ENCODE measurements at places on chromosomes 13 and 19. TPM values are rescaled to one million over a fixed set of nuclear protein-coding genes. Genes with fewer than 3 reads are reported as not detected.

NAT14 gene
- 145 TPM for polyA plus RNA-seq

ZNF418 gene
- polyA plus RNA-seq: 27.6 TPM

IGFL3 gene
- polyA plus RNA-seq: not detected

NLRP9 gene
- polyA plus RNA-seq: not detected

IL11 gene
- 1.7 TPM for polyA plus RNA-seq

PDX1 gene
- not detected for polyA plus RNA-seq

CEACAM21 gene
- 0.90 TPM for polyA plus RNA-seq

CEACAM20 gene
- not detected for polyA plus RNA-seq

RCBTB2 gene
- 19.0 TPM for polyA plus RNA-seq

PCP2 gene
- polyA plus RNA-seq: not detected

LGALS14 gene
- polyA plus RNA-seq: 4.4 TPM

TSHZ3 gene
- 2.4 TPM for polyA plus RNA-seq

FGF21 gene
- polyA plus RNA-seq: not detected

Measured in neural cell (in vitro differentiated cells).